ENCODE measurements at places on chromosomes 4 and X. TPM values are rescaled to one million over a fixed set of nuclear protein-coding genes. Genes with fewer than 3 reads are reported as not detected.
A peak's percentile ranks its signal among the peaks of the same experiment; 100 is the strongest.

DNA sequence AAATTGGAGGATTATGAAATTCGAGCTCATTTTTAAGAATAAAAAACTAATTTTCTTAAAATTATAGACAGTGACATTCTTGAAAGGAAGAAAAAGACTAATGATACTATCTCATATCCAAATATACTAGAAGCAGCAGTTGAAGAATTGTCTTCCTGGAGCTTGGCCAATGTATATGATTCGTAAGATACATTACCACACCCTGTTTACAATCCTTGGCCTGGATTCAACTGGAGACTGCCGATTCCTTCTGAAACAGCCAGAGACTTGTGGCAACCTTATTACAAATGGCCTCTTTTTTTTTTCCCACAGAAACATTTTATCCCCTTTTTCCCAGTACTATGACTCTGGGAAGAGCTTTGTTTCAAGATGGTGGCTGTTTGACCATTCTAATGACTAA is 571.2 kb upstream of the FAT1 start:
- peaks cover 2% of the 10 kb centered on the region for H3K4me1 ChIP-seq
- peak; percentile 66 for DNase-seq
- no peaks in the 10 kb centered on the region for H3K36me3 ChIP-seq
- H3K4me3 ChIP-seq: no peak overlapping the region
- no peak overlapping the region for H3K27ac ChIP-seq

GRCh38 chr4:3288571-3289094 is 4.2 kb upstream of the RGS12 start:
- H3K4me3 ChIP-seq: no peak overlapping the region
- peaks cover 5% of the 10 kb centered on the region for H3K4me1 ChIP-seq
- no peak overlapping the region for H3K27ac ChIP-seq
- H3K36me3 ChIP-seq: no peaks in the 10 kb centered on the region

Gene HPSE
- total RNA-seq: 0.28 TPM

Gene NRK
- 3.6 TPM for total RNA-seq

Gene TBC1D8B
- 10.4 TPM for total RNA-seq

Gene CLDN34
- not detected for total RNA-seq

Measured in IMR-90 (cell line).